GDM1 (cell line): ENCODE measurements at places on chromosomes 7 and 10.

GRCh38 chr7:54802841-54803240 is 43.8 kb upstream of the SEC61G start:
- no peak for DNase-seq

GRCh38 chr10:100553929-100554328 is 18.2 kb downstream of the HIF1AN start:
- DNase-seq, result no peak

GRCh38 chr7:145378197-145378596 is 542.3 kb upstream of the TPK1 start:
- no peak for DNase-seq

GRCh38 chr7:90857603-90858002 is 261.5 kb downstream of the CDK14 start:
- DNase-seq, result no peak

DNA sequence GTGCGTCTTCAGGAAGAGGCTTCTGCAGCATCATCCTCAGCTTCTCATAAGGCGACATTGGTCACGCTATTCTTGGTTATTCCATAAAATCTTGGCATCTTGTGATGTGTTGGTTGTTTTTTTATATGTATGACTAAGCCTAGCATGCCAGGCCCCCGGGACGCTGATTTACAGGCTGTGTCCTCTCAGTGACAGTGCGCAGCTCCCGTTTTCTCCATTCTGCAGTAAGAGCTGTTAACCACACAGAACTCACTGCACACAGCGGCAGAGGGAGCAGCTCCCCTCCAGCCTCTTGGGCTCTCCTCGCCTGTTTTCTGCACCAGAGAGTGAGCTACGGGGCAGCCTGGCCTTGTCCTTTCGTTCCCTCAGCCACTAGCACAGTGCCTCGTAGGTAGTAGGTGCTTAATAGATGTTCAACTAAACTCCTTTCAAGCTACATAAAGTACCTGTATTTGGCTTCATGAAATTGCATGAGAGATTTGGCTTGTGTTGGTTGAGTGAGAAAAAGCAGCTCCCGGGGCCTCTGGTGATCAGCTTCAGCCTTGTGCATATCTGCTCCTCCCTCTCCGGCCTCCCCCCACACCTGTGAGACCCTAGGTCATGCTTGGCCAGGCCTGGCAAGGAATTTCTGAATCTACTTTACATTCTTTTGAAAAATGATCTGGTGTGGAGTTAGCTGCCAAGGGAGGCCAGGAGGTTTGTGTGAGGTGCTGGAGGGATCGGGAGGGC is 116.2 kb downstream of the WDR37 start:
- no peak for DNase-seq

DNA sequence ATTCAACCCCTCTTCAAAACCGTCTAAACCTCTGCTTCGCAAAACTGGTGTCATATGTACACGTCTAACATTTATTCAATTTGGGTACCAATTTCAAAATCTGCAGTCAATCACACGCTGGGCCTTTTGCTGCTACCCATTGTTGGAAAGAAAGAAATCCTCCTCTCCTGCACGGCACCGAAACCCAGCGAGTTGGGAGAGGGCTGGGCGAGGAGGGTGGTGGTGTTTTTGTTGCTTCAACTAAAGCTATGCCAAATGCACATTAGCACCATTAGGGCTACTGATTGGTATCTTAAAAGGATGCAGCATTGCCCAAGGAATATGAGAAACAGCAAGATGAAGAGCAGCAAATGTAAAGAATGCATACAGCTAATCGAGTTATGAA is 7.8 kb downstream of the EBF3 start:
- no peak for DNase-seq

- no peak for DNase-seq
Observed at GRCh38 chr10:79946271-79947082, 2.4 kb downstream of the SFTPD start.

DNA sequence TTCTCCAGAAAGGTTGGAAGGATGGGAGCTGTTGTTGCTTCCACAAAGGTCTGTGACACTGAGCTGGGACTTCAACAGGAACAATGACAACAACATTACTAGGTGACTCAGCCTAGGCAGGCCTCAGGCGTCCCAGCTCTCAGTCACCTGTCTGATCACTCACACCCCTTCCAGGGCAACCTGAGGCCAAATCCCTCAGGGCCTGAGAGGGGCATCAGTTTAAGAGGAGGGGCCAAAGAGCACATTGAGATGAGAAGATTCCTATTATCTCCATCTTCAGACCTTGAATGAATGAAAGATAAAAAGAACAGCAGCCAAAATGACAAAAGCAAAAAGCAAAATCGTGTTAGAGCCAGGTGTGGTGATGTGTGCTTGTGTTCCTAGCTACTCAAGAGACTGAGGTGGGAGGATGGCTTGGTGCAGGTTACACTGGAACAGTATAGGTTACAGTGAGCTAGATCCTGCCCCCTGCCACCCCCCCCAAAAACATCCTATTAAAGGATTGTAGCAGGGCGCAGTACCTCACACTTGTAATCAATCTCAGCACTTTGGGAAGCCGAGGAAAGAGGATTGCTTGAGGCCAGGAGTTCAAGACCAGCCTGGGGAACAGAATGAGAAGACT is at the start of gene ATG9B:
Gene ATG9B (minus strand): TSS at position 60 of the 622 bp plus-strand sequence. CDS start 71 bp downstream, outside the sequence.
- DNase-seq, result no peak

GRCh38 chr10:127990846-127991542 is 84.1 kb downstream of the PTPRE start:
- no peak for DNase-seq

- DNase-seq, result no peak
Observed at GRCh38 chr10:102538811-102539210, 35.0 kb downstream of the SUFU start.

DNA sequence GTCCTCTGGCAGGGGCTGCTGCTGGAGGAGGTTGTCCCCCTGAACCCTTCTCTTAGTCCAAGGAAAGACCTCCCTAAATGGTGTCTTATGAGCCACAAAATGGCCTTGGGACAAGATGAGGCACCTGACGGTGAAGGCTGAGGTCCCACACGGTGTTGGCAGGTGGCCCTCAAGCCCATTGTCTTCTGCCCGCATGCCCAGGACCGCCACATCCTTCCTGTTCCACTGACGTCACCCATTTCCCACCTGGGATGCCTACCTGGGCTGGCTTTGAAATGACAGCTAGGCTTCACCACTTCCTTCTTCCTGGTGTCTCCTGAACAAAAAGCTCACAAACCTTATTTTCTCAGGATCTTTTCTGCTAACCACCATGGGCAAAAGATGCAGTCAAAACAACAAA is 2.1 kb upstream of the DMBT1 start:
- DNase-seq, result no peak

DNA sequence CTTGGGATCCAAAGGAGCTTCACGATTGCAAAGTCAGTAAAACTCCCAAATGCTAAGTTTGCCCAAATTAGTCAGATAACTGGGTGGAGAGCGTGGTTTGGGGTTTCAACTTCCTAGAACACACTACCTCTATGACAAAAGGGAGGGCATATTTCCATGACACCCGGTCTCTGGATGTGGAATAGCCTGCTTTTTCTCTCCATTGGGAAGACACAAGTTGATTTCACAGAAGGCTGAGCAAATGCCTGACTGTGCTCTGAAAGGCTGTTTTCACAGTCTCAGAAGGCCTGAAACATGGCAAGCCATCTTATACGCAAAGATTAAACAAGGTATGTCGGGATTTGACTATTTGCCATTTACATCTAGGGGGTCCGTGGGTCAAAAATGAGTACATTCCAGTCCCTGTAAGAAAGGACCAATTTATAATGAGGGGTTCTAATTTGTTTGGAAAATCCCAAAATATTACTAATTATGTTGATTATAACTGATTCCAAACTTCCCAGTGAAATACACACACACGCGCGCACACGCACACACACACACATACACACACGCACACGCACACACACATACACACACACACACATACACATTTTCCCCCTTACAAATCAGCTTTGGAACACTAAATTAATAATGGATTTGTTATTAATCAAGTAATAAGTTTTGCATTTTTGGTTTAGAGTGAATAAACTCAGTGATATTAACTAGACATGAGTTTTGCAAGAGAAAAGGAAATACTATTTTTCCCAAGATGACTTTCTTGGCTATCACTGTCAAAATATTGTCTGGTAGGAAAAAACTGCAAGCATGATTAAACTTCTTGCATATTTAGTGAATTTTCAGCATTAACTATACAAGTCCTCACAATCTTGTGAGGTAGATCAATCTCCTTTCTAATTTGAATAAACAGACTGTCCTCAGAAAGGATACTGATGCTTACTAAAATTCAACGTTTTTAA is 105.0 kb downstream of the PRTFDC1 start:
- no peak for DNase-seq

DNA sequence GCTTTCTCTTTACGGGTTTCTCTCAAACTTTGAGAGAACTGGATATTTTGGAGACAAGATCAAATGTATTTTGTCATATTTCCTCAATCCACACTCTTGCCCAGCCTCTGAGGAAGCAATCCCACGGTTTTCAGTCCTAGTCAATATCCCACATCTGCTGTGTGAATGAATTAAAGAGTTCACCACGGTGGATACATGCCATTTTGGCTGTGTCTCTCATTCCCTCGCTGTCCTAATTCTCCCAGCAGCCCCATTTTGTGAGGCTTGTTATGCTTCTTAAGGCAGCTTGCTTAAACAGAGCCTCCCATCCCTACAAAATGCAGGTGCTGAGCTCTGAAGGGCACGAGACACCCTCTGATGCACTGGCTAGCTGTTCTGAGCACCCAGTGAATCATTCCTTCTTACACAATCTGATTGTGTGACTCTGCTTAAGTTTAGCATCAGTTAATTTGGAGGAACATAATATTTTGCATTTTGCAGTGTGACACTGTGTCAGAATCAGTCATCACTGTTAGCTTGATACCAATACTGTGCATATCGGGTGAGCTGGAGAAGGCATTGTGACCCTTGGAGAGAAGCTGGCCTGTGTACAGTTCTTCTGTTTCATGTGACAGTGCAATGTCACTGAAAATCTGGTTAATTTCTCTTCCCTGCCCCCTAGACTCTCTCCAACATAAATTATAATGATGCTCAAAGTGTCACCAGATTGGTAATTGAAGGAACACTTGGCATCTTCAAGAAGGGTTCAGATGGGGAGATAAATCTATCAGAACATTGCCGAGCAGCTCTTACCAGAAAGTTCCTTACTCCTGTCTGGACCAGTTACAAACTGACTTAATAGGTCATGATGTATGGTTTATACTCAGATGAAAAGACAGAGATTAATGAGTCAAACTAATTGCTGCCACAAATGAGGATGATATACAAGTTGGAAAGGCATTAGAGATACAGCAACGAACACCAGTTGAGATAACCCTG is 103.7 kb upstream of the AOAH start:
- no peak for DNase-seq

DNA sequence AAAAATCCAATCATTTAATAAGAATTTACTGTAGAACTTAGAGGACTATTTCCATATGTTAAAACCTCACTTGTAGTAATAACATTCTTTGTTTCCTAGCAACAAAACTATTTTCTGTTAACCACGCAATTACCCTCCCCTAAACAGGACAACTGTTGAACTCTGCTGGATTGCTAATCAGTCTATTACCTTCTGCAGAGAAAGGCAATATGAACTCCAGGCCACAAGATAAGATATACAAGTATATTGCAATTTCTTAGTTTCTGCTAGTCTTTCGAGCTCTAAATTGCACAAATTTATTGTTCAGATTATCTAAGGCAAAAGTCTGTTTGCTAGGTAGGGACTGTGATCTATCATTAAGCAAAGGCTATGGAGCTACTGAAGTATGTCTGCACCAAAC is 920.1 kb upstream of the LRRN3 start:
- DNase-seq, result no peak

DNA sequence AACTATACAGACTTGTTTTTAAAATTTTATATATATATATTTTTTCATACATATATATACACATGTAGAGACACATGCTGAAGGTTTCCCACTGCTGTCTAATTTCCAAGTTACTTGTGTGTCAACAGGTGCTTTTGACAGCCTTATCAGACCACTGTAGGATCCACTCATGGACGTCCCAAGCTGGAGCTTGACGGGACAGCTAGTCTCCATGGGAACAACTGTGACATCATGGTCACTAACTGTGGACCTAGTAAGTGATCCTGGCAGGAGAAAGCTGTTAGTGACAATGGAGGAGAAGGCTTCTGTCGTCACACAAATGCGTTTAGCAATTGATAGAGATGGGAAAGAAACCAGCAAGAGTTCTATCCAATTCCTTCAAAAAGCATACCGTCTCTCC is 60.2 kb upstream of the DDC start:
- no peak for DNase-seq

DNA sequence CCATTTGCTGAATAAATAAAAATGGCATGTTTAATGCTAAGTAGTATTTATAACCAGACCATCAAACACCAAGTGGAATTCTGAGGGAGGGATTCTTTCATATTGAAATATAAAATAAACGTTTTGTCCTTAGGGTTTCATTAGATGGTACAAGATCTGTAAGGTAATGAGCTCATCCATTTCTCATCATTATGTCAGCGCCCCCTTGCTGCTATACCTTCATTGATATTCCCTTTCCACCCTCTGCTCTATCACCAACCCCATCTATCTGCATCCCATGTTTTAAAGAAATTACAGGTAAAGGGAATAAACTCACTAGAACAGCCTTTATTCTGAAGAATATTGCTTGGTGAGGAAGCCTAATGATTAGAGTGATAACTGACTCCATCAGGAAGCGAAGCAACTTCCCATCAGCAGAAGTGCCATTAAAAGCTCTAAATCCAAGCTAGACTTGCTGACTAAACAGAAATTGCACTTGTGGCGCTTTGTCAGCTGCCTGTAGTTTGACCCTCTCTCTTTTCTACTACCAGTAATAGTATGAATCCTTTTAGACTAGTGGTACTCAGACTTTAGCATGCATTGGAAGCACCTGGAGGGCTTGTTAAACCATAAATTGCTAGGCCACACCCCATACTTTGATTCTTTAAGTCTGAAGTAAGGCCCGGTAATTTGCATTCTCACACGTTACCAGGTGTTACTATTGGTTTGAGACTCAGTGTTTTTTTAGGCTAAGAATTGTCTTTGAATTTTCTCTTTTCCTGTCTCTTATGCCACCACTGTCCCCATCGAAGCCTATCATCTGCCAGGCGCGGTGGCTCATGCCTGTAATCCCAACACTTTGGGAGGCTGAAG is 27.5 kb downstream of the ADD3 start:
- no peak for DNase-seq

DNA sequence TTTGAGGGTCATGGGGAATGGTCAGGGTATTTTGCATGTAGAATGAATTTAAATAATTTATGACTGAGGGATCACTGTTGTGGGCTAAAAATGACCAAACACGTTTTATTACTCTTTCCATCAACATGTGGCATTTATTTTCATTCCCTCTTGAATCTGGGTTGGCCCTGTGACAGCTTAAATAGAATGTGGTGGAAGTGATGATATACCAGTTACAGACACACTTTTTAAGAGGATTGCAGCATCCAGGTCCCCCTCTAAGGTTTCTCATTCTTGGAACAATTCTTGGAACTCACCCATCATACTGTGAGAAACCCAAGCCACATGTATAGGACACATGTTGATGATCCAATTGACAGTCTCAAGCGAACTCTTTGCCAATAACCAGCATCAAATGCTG is 272.4 kb downstream of the ETV1 start:
- DNase-seq, result no peak

- DNase-seq, result no peak
Observed at GRCh38 chr10:102985811-102986210, 67.7 kb downstream of the CNNM2 start.
